ENCODE measurements at places on chromosomes 1 and 21.

DNA sequence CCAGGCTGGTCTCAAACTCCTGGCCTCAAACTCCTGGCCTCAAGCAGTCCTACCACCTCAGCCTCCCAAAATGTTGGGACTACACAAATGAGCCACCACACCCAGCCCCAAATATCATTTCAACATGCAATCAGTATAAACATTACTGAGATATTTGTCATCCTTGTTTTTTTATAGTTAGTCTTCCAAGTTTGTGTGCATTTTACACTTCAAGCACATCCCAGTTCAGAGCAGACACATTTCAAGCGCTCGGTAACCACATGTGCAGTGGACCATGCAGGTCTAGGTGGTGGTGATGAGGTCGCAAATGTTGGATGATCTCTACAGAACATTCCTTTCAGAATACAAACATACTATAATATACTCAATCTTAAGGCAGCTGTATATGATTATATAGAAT is 23.8 kb upstream of the APP start:
- no peak for DNase-seq

DNA sequence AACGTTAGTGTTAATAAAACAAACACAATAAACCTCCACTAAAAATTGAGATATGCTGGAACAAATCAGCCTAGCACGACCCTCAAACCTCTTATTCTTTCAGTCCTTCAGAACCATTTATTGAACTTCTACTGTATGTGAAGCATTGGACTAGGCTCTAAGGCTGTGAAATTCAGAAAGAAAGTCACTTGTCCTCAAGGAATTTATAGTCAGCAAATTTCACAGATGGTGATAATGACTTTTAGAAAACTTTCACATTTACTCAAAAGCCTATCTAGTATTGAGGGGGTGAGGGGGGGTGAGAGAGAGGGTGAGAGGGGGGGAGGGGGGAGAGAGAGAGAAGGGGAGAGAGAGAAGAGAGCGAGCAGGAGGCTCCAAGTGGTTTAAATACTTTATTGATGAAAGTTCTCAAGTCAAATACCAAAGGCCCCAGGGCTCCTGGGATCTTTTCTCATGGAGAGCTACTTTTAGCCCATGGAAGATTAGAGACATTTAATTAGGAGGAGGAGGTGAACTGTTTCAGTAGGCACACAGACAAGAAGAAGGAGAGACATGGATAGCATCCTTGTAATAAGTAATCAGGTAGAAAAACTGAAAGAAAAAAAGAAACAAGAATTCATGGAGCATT is 66.3 kb upstream of the SSX2IP start:
- peak; percentile 43 for DNase-seq

- peak; percentile 81 for DNase-seq
These were observed 1.1 kb upstream of the GUCA2A start for GRCh38 chr1:42165511-42166210.

GRCh38 chr1:169367096-169367685 is 406 bp downstream of the NME7 start:
- no peak for DNase-seq

DNA sequence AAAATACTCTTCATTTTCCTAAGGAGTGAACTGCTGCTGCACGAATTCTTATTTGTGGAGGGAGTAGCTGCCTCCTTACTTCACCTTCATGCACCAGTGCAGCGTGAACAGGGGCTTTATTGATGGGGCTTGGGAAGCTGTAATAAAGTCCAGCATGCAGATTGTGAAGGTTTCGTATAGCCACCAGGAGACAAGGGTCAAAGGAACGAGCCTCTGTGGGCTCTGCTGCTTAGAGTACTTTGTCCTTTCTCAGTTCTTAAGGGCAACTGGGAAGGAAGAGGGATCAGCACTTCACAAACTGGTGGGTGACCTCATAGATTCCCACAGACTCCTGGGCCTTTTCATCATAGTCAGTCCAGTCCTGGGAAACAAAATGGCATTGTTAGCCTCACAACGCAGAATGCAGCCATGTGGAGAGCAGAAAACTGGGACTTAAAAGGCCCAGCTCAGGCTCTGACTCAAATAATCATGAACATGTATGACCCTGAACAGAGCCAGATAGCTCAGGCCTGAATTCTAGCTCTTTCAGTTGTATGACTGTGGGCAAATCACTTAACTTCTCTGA is 6.0 kb downstream of the CZIB start:
- DNase-seq = no peak

- DNase-seq = no peak
These were observed 55.3 kb downstream of the ETS2 start for GRCh38 chr21:38861056-38861455.

DNA sequence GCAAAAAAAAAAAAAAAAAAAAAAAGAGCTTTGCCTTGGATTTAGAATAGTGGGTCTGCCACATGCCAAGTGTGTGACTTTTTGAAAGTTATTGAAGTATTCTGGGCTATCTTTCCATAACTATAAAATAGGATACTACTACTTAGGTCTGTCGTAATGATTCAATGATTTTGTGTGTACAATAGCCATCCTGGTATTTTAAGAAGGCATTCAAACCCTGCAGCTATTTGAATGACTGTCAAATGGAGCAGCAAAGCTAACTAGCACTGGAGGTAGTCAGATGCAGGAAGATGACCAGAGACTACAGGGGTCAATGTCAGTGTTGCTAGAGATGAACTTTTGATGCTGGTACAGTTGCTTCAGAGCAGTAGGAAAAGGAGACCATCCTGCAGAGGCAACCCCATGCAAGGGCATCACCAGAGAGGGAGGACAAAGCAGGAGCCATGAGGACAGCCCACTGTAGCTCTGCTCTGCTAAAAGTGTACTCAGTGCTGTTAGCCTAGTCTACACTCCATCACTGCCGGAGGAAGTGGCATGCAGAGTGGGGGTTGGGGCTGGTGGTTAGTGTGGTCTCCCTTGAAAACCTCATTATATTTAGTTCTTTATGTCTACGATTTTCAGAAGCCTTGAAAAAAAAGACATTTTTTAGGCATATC is 29.0 kb downstream of the DUSP10 start:
- no peak for DNase-seq

Measured in mesendoderm (in vitro differentiated cells).